Kidney epithelial cell (primary cell): ENCODE measurements at places on chromosomes 1 and 21. TPM values are rescaled to one million over a fixed set of nuclear protein-coding genes. Genes with fewer than 3 reads are reported as not detected.

Gene OR2L2
- not detected in 2 replicates for total RNA-seq

Gene HSD17B7
- 23.1 and 32.3 TPM in 2 replicates for total RNA-seq

Gene HMGCS2
- not detected in 2 replicates for total RNA-seq

Gene RCSD1
- 0.21 TPM in 1 of 2 replicates, not detected in the other for total RNA-seq

Gene SYCP1
- total RNA-seq = 0.07 and 0.17 TPM in 2 replicates

Gene BTG3
- total RNA-seq = 56.2 and 82.8 TPM in 2 replicates

Gene AGBL4
- total RNA-seq = not detected in 2 replicates

Gene KIAA0319L
- 60.5 and 76.7 TPM in 2 replicates for total RNA-seq

Gene DENND2D
- 13.2 and 16.6 TPM in 2 replicates for total RNA-seq

Gene GJA9
- not detected in 2 replicates for total RNA-seq

Gene FAM151A
- total RNA-seq = not detected in 2 replicates

Gene CLCN6
- 17.6 and 17.7 TPM in 2 replicates for total RNA-seq

Gene VANGL2
- total RNA-seq = 17.0 and 18.2 TPM in 2 replicates

Gene KRTAP13-2
- not detected in 2 replicates for total RNA-seq

Gene MFAP2
- total RNA-seq = 58.2 and 64.0 TPM in 2 replicates

Gene LIPI
- not detected in 2 replicates for total RNA-seq

Gene AKNAD1
- total RNA-seq = 1.8 TPM in 1 of 2 replicates, not detected in the other

Gene CLIC6
- 6.3 and 8.0 TPM in 2 replicates for total RNA-seq

Gene DPT
- not detected in 2 replicates for total RNA-seq

Gene FAM131C
- 0.46 and 0.89 TPM in 2 replicates for total RNA-seq

Gene LAMC1
- total RNA-seq = 172 and 207 TPM in 2 replicates

Gene HPCA
- total RNA-seq = not detected in 2 replicates

Gene NBPF4
- not detected in 2 replicates for total RNA-seq

Gene TBX19
- total RNA-seq = 2.9 and 4.7 TPM in 2 replicates

Gene SPRR5
- total RNA-seq = not detected in 2 replicates

Gene RGS18
- total RNA-seq = 0.14 TPM in 1 of 2 replicates, not detected in the other

Gene S100A3
- 5.8 and 12.0 TPM in 2 replicates for total RNA-seq

Gene TRIM46
- 7.1 and 9.1 TPM in 2 replicates for total RNA-seq

Gene HCRTR1
- total RNA-seq = not detected in 2 replicates

Gene ALPL
- 5.1 and 7.3 TPM in 2 replicates for total RNA-seq

Gene SPRR1B
- total RNA-seq = 0.63 TPM in 1 of 2 replicates, not detected in the other

Gene CD1B
- not detected in 2 replicates for total RNA-seq

Gene IL6R
- 9.6 and 11.7 TPM in 2 replicates for total RNA-seq

Gene LAX1
- not detected in 2 replicates for total RNA-seq

Gene CD52
- total RNA-seq = 1.2 TPM in 1 of 2 replicates, not detected in the other
